CD4-positive, alpha-beta T cell treated with Interleukin-21 for 1 hour (primary cell): ENCODE measurements at places on chromosomes 7 and 10.
A peak's percentile ranks its signal among the peaks of the same experiment; 100 is the strongest.

DNA sequence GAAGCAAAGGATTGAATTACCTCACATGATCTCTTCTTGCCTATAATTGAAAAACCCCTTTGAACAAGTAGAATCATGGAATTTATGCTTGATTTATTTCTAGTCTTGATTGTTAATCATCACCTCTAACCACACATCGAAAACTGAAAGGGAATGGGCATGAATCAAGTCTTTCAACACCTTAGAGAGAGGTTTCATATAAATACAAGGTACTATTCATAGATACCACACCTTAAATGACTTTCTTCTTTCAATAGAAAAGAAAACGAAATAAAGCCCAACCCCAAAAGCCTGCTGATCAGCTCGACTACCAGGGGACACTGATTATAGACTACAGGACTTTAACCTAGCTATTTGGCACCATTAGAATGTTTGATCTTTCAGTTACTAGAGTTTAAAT is 128.6 kb upstream of the PTPRZ1 start:
- no peak for DNase-seq

DNA sequence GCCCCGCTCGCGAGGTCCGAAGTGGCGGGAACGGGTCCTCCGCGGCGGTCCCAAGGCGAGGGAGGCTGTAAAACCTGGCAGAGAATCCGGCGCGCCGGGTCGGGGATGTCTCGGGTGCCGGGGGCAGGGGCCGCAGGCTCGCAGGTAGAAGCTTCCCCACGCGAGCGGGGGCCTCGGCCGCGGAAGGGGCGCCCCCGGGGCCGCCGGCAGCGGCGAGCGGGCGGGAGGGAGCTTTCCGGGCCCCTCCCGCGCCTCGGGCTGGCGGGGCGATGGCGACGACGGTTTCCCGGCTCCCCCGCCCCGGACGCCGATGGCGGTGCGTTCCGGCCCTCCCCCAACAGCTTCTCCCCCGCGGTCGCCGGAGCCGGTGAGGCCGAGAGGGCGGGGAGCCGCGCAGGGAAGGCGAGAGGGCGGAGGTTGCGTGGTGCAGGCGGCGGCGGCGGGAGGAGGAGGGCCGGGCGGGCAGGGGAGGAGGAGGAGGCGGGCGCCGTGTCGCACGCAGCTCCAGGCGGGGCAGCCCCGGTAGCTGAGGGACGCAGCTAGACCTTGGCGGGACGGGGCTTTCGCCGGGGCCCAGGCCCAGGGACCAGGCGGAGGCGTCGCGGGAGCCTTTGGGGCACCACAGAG is at the start of gene CUL1:
TSS of gene CUL1 (plus strand) at position 507 of the 627 bp plus-strand sequence. CDS start 31,220 bp downstream, outside the sequence.
- peak; percentile 91 for DNase-seq

DNA sequence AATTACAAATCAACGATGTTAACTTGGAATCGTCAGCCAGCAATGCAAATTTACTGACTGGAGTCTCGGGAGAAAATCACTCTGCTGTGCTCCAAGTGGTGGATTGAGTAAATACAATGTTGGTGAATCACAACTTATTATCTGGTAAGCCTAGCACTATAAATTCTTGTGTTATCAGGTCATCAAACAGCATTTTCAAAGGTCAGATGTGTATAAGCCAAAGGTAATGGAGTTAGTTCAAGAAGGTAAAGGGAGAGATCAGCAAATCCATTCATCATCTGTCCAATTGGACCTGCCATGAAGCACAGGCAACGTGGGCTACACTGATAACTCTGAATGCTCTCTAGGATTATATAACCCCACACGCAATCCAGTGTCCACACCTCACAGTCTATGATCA is 13.9 kb downstream of the CUBN start:
- DNase-seq = no peak

DNA sequence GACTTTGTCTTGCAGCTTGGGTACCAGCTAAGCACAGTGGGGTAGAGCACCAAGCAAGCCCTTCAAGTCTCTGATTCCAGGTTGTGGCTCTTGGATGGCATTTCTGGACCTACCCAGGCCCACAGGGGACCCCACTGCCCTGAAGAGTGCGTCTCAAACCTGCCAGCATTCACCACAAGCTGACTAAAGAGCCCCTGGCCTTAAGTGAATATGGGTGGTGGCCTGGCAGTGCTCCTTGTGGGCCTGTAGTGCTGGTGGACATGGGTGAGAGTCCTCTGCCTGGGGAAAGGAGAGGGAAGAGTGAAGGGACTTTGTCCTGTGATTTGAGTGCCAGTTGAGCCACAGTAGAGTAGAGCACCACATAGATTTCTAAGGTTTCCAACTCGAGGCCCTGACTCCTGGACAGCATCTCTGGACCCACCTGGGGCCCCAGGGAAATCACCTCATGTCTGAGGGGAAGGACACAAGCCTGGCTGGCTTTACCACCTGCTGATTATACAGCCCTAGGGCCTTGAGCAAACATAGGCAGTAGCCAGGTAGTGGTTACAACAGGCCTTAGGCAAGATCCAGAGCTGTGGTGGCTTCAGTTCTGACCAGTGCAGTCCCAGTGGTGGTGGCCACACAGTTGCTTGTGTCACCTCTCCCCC is 23.7 kb downstream of the GSDME start:
- DNase-seq = no peak

- DNase-seq = no peak
Observed at GRCh38 chr10:69742928-69743602, 58.6 kb upstream of the COL13A1 start.

GRCh38 chr10:106111246-106111645 is 1053.3 kb downstream of the SORCS1 start:
- DNase-seq = no peak

DNA sequence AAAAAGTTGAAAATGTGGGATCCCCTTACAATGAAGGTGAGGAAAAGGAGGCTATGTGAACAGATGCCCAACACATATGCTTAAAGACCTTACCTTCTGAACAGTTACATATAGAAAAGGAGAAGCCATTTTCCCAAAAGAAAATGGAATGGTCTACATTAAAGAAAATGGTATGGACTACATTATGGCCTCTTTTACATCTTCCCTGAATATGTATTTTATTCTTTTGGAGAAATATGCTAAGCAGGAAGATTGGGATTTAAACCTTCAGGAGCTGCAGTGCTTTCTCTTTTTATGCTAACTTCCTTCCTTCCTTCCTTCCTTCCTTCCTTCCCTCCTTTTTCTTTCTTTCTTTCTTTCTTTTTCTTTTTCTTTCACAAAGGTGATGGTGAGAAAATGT is 155.4 kb downstream of the SEC23IP start:
- DNase-seq = no peak

DNA sequence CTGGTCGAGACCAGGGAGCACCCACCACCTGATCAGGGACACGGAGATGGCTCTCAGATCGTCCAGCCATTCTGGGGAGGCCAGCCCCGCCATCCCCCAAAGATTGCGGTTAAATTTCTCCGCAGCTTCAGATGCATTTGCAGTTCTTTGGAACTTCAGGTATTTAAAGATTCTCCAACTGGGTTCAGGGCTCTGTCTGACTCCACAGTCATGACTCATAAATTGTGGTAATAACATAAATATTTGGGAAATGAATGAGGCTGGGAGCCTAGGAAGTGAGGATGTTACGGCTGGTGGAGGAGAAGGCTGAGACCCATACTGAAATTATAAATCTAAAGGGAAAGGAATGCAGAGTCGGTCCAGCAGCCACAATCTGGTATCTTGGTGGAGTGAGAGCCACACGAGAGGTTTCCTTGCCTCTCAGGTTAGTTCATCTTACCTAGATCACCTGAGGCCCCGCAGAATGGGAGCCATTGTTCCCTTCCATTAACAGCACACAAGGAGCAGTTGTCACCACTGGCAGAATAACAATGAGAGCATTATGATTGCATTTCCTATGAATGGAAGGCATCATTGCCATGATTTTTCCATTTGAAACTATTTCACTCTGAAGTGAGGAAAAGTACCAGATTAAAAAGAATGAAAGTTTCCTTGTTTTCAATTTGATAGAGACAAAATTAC is 26.7 kb upstream of the DNAJB6 start:
- DNase-seq = no peak

- DNase-seq = no peak
Observed at GRCh38 chr10:122126763-122127659, 138.0 kb downstream of the TACC2 start.

DNA sequence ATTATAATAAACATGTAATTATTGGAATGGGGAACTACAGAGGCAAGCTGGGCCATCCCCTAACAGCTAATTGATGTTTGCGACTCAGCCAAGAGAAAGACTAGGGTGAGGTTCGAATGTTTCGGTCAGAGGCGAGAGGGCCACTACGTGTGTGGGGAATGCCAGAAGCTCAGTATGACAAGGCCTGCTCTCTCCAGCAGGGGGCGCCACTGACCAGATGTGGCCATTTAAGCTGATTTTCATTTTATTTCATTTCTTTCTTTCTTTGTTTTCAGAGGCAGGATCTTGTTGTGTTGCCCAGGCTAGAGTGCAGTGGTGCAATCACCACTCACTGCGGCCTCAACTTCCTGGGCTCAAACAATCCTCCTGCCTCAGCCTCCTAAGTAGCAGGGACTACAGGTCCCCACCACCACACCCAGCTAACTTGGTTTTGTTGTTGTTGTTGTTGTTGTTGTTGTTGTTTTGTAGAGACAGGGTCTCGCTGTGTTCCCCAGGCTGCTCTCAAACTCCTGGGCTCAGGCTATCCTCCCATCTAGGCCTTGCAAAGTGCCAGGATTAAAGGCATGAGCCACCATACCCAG is 38.1 kb downstream of the TMEM130 start:
- DNase-seq = peak; percentile 26

DNA sequence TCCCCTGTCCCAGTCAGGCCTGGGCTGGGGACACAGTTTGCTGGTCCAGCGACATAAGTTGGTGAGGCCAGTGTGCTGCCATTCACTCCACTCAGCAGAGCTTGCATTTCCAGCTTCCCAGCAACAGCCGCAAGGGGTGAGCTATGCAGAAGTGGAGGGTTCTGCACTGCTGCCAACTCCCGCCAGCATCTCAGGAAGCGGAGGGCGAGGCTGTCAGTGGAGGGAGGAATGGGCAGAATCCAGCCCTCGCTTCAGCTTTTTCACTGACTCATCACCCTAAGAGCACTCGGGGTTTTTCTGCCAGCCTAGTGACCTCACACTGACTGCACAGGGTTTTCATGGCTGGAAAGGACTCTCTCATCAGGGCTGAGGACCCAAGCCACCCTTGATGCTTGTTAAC is 625.1 kb upstream of the MKI67 start:
- DNase-seq = no peak

DNA sequence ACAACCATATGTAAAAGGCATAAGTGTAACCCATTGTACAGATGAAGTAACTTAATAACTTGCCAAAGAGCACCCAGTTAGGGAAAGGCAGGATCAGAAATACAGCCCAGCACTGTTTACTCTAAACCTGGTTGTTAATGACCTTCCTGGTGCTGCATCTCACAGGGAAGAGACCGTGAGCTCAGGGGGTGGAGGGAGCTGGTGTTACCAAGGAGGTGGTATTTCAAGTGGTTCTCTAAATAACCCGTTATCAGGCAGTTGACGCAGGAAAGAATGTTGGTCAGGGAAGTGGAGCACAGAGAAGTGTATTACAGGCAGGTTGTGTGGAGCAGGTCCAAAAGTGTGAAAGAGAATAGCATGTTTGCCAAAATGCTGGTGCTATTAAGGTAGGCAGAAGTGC is 4.4 kb upstream of the ST7 start:
- DNase-seq = no peak

GRCh38 chr7:152862856-152863255 is 103.3 kb downstream of the ACTR3B start:
- no peak for DNase-seq

DNA sequence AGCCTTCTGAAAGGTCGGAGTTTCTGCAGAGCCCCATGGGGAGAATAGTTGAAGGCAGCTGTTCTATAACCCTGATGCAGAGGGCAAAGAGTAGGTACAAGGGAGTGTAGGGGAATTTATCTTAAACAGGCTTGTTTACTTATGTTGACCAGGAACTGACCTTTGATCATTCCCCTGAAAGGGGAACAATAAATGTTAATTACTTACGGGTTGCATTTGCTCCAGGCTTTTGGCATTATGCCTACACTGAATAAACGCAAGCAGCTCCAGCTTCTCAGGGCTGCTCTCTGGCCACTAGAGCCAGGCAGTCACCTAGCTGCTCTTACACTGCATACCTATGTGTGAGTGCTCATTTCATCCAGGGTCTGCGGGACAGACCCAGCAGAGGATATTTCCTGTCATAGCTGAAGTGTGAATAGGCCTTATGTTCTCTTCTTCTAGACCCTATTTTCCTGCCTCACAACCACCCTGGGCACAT is 26.9 kb upstream of the ABCA13 start:
- DNase-seq = no peak

DNA sequence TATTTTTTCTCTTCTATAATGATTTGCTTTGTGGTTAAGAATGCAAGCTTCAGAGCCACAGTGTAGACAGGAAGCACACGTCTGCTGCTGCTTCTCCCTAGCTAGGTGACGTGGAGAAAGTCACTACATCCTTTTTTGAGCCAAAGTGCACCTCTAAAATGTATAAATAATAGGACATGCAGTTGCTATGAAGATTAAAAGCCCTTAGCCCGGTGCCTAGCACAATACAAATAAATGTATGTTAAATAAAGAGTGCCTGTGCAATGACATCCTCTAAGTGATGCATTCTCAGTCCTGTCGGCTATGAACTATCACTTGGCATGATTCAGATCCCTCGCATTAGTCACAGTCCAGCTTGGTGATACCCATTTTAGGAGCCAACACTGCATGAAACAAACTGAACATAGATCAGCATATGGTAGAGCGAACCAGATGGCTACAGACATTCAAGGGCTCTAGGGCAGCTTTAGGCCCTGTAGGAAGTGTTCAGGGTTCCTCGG is 4.8 kb upstream of the TRDMT1 start:
- peak; percentile 81 for DNase-seq

DNA sequence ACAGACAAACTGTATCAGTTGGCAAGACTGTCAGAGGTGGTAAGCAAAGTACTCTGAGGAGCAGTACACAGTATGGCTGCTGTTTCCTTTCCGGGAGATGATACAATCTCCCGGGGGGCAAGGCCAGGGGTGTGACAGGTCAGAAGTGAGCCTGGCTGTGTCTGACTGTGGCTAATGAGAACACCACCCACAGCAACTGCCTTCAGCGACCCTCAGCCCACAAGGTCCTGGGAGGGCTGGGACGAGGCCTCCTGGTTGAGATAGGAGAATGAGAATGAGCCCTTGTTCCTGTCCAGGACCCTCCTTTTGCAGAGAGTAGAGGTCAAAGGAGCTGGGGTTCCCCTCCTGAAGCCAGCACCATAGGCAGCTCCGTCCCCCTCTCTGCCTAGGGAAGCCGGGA is 421.7 kb downstream of the TCERG1L start:
- no peak for DNase-seq

DNA sequence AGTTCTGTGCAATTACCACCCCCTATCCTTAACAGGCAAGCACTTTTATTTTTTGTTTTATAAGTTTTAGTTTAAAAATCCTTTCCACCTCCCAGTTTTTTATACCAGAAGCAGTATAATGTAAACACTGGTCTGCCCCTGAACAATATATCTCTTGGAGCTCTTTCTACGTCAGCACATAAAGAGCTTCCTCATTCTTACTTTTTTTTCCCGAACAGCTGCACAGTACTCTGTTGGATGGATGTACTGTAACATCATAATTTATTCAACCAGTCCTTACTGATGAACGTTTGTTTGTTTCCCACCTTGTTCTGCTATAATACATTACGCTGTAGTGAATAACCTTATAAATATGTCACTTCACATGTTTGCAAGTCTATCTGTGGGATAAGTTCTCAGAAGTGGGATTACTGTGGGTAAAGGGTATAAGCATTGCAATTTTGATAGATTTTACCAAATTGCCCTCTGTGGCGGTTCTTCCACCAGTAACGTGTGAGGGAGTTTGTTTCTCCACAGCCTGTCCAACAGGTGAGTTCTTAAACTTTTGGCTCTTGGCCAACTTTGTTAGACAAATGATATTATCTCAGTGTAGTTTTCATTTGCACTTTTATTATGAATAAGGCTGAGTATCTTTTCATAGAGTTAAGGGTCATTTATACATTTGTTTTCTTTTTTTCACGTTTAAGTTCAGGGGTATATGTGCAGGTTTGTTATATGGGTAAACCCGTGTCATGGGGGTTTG is 32.8 kb downstream of the ADRA2A start:
- DNase-seq = no peak
